ENCODE measurements at places on chromosomes 6 and 20.
A peak's percentile ranks its signal among the peaks of the same experiment; 100 is the strongest.

- peaks cover 10% of the 10 kb centered on the region for H3K4me1 ChIP-seq
- H3K4me3 ChIP-seq: no peak overlapping the region
- H3K27me3 ChIP-seq: no peaks in the 10 kb centered on the region
- H3K27ac ChIP-seq: no peak overlapping the region
Measured at GRCh38 chr6:87334683-87335082, 5.6 kb upstream of the GJB7 start.

GRCh38 chr6:159728531-159728964 lies 1.2 kb downstream of the WTAP start:
- H3K27ac ChIP-seq: peak overlapping the region; percentile 96
- peaks cover 63% of the 10 kb centered on the region for H3K4me1 ChIP-seq
- DNase-seq: no peak
- H3K27me3 ChIP-seq: no peaks in the 10 kb centered on the region
- peak overlapping the region; percentile 95 for H3K4me3 ChIP-seq
- peaks cover 46% of the 10 kb centered on the region for H3K36me3 ChIP-seq

- peak; percentile 55 for DNase-seq
- H3K27ac ChIP-seq: no peak overlapping the region
- no peaks in the 10 kb centered on the region for H3K36me3 ChIP-seq
- H3K27me3 ChIP-seq: peaks cover 19% of the 10 kb centered on the region
- no peaks in the 10 kb centered on the region for H3K4me1 ChIP-seq
Measured at GRCh38 chr6:166313255-166314070, 5.3 kb upstream of the PRR18 start.

- DNase-seq: no peak
- H3K4me1 ChIP-seq: no peaks in the 10 kb centered on the region
- no peak overlapping the region for H3K27ac ChIP-seq
- no peak overlapping the region for H3K4me3 ChIP-seq
- peaks cover 36% of the 10 kb centered on the region for H3K27me3 ChIP-seq
- no peaks in the 10 kb centered on the region for H3K36me3 ChIP-seq
Measured at GRCh38 chr20:951384-952169, 35.4 kb upstream of the ANGPT4 start.

GRCh38 chr6:42137194-42137753 lies 5.1 kb downstream of the C6orf132 start:
- H3K36me3 ChIP-seq: no peaks in the 10 kb centered on the region
- peaks cover 16% of the 10 kb centered on the region for H3K27me3 ChIP-seq
- H3K4me1 ChIP-seq: peaks cover 13% of the 10 kb centered on the region

DNA sequence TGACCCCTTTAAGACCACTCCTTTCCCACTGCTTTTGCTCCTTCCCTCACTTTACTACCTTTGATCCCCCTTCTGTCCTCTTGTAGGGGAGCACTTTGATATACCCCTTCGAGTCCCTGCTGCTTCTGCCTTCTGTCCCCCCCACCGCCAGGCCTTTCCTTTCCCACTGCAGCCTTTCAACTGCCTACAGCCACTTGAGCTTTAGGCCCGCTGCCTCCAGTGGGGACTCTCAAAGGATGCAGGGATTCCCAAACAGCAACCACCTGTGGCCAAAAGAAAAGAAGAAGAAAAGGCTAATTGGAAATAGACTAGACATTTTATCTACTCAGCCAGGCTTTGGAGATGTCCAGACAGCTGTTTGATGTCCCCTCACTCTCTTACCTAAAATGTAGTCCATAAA lies 77.0 kb upstream of the DTNBP1 start:
- no peak overlapping the region for H3K4me3 ChIP-seq
- H3K27ac ChIP-seq: no peak overlapping the region
- peaks cover 19% of the 10 kb centered on the region for H3K4me1 ChIP-seq
- no peaks in the 10 kb centered on the region for H3K36me3 ChIP-seq

GRCh38 chr6:111956098-111956497 lies 82.8 kb upstream of the FYN start:
- no peaks in the 10 kb centered on the region for H3K27me3 ChIP-seq
- H3K27ac ChIP-seq: no peak overlapping the region
- H3K4me3 ChIP-seq: no peak overlapping the region
- peaks cover 7% of the 10 kb centered on the region for H3K4me1 ChIP-seq

GRCh38 chr6:27400877-27401642 lies 12.5 kb downstream of the ZNF391 start:
- no peak overlapping the region for H3K27ac ChIP-seq
- no peaks in the 10 kb centered on the region for H3K27me3 ChIP-seq
- no peak overlapping the region for H3K4me3 ChIP-seq

GRCh38 chr6:80098392-80098791 lies 8.1 kb upstream of the BCKDHB start:
- H3K27me3 ChIP-seq: no peaks in the 10 kb centered on the region
- no peaks in the 10 kb centered on the region for H3K36me3 ChIP-seq
- no peak overlapping the region for H3K4me3 ChIP-seq
- H3K4me1 ChIP-seq: no peaks in the 10 kb centered on the region
- no peak overlapping the region for H3K27ac ChIP-seq

DNA sequence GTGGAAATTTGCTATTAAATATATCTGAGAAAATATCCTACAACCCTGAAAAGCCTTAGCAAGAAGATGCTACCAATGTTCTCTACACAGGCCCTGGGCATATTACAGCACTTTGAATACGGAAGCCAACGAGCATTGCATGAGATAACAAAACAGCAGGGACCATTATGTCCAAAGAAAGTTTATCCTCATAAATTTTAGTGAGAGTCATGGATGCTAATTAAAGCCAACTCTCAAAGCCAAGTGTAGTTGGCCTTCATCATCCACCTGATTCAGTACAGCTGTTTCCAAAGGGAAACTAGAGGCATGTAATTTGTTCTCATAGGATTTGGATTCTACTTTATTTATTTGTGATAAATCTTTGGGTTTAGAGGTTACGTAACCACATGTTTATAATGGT lies 564.8 kb downstream of the RFPL4B start:
- no peaks in the 10 kb centered on the region for H3K36me3 ChIP-seq
- no peak overlapping the region for H3K4me3 ChIP-seq
- H3K4me1 ChIP-seq: no peaks in the 10 kb centered on the region
- H3K27me3 ChIP-seq: no peaks in the 10 kb centered on the region
- no peak for DNase-seq
- H3K27ac ChIP-seq: no peak overlapping the region

DNA sequence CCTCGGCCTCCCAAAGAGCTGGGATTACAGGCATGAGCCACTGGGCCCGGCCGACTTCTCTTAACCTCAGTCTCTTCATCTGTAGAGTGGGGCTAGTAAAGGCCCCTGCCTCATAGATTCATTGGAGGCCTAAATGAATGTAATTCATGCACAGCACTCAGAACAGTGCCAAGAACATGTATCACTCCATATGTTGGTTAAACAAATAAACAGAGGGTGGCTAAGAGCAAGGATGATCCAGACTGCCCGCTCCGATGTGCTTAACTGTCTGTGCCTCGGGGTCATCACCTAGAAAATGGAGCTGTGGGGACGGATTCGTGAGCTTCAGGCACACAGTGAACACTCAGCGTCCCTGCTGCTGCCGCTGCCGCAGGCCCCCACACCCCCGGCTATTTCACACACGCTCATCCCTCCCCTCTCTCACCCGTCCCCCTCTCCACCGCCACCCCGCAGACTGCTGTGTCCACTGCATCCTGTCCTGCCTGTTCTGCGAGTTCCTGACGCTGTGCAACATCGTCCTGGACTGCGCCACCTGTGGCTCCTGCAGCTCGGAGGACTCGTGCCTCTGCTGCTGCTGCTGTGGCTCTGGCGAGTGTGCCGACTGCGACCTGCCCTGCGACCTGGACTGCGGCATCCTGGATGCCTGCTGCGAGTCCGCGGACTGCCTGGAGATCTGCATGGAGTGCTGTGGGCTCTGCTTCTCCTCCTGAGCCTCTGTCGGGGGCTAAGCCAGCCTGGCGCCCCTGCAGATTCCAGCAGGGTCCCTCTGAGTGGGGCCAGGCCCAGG lies 14.8 kb downstream of the MDFI start:
- H3K27me3 ChIP-seq: peaks cover 11% of the 10 kb centered on the region
- DNase-seq: no peak
- no peak overlapping the region for H3K4me3 ChIP-seq
- H3K36me3 ChIP-seq: no peaks in the 10 kb centered on the region

GRCh38 chr20:18090044-18090443 lies 32.3 kb upstream of the OVOL2 start:
- no peak for DNase-seq
- H3K36me3 ChIP-seq: no peaks in the 10 kb centered on the region
- H3K4me3 ChIP-seq: no peak overlapping the region
- H3K27ac ChIP-seq: no peak overlapping the region
- H3K4me1 ChIP-seq: no peaks in the 10 kb centered on the region
- H3K27me3 ChIP-seq: peaks cover 16% of the 10 kb centered on the region

- peaks cover 18% of the 10 kb centered on the region for H3K36me3 ChIP-seq
- H3K27me3 ChIP-seq: peaks cover 92% of the 10 kb centered on the region
- no peak overlapping the region for H3K4me3 ChIP-seq
- H3K4me1 ChIP-seq: peaks cover 19% of the 10 kb centered on the region
Measured at GRCh38 chr6:28807682-28808280, 116.0 kb downstream of the TRIM27 start.

Data from activated naive CD8-positive, alpha-beta T cell treated with anti-CD3 and anti-CD28 coated beads, Interleukin-2, amount 50 U/mL, for 24 hours (primary cell).